Activated T-helper 2 cell treated with anti-CD3 and anti-CD28 coated beads, Interferon-gamma antibody, Interleukin-2, Interleukin-4, amounts not matched to agents 10 μg/mL and 5 μg/mL and 100 μg/mL, durations not matched to agents 14 hours and 24 hours and 36 hours (primary cell): ENCODE measurements at places on chromosomes 7 and 10. TPM values are rescaled to one million over a fixed set of nuclear protein-coding genes. Genes with fewer than 3 reads are reported as not detected.

Gene CNPY1
- total RNA-seq: not detected in 2 replicates

Gene VPS41
- 59.9 and 63.6 TPM in 2 replicates for total RNA-seq

Gene ITGB8
- total RNA-seq: 0.05 TPM in 1 of 2 replicates, not detected in the other

Gene OPALIN
- not detected in 2 replicates for total RNA-seq

Gene GARIN1A
- total RNA-seq: 0.32 and 0.48 TPM in 2 replicates

Gene GDF2
- not detected in 2 replicates for total RNA-seq

Gene SKIDA1
- total RNA-seq: 0.11 TPM in 2 replicates

Gene INHBA
- total RNA-seq: 0.97 and 1.0 TPM in 2 replicates

Gene NODAL
- not detected in 2 replicates for total RNA-seq

Gene ANXA8
- total RNA-seq: 7.0 and 7.5 TPM in 2 replicates

Gene CHRM2
- total RNA-seq: not detected in 2 replicates

Gene NUDT13
- 0.76 and 1.0 TPM in 2 replicates for total RNA-seq

Gene NANOS1
- total RNA-seq: 0.62 and 0.90 TPM in 2 replicates

Gene TMEM196
- total RNA-seq: not detected in 2 replicates

DNA sequence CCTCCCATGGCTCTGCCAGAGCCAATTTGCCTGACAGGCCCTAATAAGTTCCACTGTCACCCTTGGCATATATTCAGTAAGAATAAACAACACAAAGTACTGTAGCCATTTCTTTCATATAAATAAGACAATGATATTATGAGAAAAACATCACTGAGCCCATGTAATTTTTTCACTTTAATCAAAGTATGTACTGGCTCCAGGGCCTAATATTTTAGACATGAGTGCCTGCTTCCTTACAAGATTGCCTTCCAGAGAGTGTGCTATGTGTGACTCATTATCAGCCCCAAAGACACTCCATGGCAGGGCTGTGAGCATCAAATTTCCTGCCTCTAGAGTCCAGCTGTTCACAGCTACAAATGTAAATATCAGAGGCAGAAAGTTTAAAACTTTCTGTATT lies 297.6 kb downstream of the LHFPL3 start:
- no peaks in the 10 kb centered on the region for H3K4me1 ChIP-seq
- no peak for DNase-seq
- H3K4me3 ChIP-seq: no peak overlapping the region
- H3K36me3 ChIP-seq: no peaks in the 10 kb centered on the region
- H3K27me3 ChIP-seq: no peaks in the 10 kb centered on the region
- H3K27ac ChIP-seq: no peak overlapping the region

DNA sequence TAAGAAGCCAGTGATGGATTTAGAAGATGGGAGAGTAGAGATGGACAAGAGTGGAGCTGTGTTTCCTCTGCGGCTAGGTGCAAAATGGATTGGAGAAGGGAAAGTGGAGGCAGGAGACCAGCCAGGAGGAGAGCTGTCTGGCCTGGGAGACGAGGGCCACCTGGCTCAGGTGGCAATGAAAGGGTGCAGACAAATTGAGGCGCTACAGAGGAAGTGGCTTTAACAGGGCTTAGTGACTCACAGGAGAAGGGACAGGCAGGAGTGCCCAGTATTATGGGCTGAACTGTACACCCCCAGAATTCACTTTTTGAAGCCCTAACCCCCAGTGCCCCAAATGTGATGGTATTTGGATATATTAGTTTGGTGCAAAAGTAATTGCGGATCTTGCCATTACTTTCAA lies 65.6 kb upstream of the DUSP5 start:
- no peaks in the 10 kb centered on the region for H3K27me3 ChIP-seq
- DNase-seq: no peak
- no peaks in the 10 kb centered on the region for H3K36me3 ChIP-seq
- H3K4me3 ChIP-seq: no peak overlapping the region

- peaks cover 4% of the 10 kb centered on the region for H3K27me3 ChIP-seq
- DNase-seq: no peak
- no peaks in the 10 kb centered on the region for H3K36me3 ChIP-seq
- H3K27ac ChIP-seq: no peak overlapping the region
These were observed 190.6 kb downstream of the TMEM178B start for GRCh38 chr7:141264511-141264910.

DNA sequence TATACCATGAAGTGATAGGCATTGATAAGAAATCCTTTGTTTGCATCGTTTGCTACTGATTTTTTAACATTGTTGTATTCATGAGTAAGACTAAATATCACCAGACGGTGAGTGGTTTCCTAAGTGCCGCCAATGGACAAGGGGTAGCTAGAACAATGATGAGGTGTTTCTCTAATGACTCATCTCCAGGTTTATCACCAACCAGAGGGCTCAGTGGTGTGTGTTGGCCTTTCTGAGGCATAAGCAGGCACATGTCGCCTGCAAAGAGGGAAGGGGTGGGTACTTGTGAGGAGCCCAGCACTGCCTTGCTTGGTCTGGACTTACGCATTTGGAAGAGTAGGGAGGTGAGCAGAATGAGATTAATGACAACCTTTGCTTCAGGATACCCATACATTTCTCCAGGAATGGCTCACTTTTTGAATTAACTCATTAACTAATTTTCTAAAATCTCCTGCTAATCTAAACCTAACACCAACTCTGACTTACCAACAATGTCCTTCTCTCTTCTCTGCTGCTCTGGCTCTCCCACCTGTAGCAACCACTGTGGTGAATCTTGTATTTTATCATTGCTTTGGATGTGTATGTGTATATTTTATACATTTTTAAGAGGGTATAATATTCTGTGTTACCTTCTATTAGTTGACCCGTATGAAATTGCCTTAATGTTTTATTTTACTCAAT lies 722.6 kb downstream of the GRID1 start:
- H3K27ac ChIP-seq: no peak overlapping the region
- H3K36me3 ChIP-seq: no peaks in the 10 kb centered on the region
- H3K4me1 ChIP-seq: no peaks in the 10 kb centered on the region
- no peak overlapping the region for H3K4me3 ChIP-seq
- H3K27me3 ChIP-seq: no peaks in the 10 kb centered on the region

DNA sequence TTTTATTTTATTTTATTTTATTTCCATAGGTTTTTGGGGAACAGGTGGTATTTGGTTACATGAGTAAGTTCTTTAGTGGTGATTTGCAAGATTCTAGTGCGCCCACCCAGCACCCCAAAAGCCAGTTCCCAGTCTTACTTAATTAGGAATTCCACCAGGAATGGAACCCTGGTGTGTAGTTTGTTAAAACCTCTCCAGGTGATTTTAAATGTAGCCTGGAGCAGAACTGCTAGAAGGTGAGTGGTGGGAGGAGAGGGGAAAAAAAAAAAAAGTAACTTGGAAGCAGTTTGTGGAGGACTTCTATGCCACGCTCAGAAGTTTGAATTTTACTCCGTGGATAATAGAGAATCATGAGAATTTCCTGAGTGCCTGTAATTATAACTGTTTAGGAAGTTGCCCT lies 5.5 kb upstream of the TEX47 start:
- H3K27ac ChIP-seq: no peak overlapping the region
- DNase-seq: no peak
- no peaks in the 10 kb centered on the region for H3K4me1 ChIP-seq

DNA sequence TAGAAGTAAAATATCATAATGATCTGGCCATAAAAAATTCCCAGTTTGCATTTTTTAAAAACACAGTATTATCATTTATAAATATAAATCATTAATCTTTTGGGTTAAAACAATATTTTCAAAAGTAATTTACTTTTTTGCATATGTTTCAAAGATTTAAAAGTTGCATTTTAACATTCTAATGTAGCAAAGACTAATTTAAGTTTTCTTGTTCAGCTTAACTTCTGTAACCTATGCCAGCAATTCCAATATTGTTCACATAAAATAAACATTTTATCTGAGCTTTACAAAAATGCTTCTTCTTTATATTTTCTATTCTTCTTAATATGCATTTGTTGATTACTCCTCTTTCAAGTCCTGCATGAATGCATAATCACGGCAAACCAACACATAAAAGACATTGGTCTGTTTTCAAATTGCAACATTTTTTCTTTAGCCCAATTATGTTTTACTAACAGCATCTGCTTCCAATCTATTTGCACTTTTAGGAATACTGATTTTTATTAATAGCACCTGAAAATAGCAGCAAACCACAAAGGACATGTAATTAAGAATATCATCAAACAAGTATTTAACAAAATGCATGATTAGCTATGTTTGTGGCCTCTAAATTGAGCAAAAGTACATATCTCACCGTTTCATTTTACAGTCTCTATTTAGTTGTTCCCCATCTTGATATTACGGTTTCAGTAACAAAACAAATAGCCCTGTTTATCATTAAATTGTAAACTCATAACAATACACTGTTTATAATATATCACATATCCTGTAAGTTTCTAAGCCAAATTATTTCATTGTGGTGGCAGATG lies 286.9 kb upstream of the NFE2L3 start:
- no peak overlapping the region for H3K27ac ChIP-seq
- H3K27me3 ChIP-seq: peaks cover 68% of the 10 kb centered on the region
- peaks cover 30% of the 10 kb centered on the region for H3K4me1 ChIP-seq
- H3K36me3 ChIP-seq: peaks cover 2% of the 10 kb centered on the region
- no peak for DNase-seq

GRCh38 chr7:116431787-116432526 lies 67.6 kb upstream of the CAV2 start:
- DNase-seq: no peak
- no peaks in the 10 kb centered on the region for H3K27me3 ChIP-seq
- no peak overlapping the region for H3K27ac ChIP-seq

DNA sequence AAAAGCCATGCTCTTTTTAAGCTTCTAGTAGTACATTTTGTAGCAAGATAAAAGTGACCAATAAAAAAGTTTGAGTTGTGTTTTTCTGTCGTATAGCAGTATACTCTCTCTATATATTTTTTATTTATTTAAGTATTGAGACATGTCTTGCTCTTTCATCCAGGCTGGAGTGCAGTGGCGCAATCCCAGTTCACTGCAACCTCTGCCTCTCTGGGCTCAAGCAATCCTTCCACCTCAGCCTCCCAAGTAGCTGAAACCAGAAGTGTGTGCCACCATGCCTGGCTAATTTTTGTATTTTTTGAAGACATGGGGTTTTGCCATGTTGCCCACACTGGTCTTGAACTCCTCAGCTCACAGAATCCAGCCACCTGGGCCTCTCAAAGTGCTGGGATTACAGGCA lies 2.8 kb downstream of the SUGCT start:
- H3K4me1 ChIP-seq: peaks cover 8% of the 10 kb centered on the region
- H3K27ac ChIP-seq: no peak overlapping the region
- H3K4me3 ChIP-seq: no peak overlapping the region
- peaks cover 3% of the 10 kb centered on the region for H3K36me3 ChIP-seq

GRCh38 chr7:45882465-45882810 lies 5.8 kb upstream of the IGFBP1 start:
- DNase-seq: no peak
- no peak overlapping the region for H3K4me3 ChIP-seq
- H3K36me3 ChIP-seq: no peaks in the 10 kb centered on the region
- H3K27ac ChIP-seq: no peak overlapping the region

- no peak overlapping the region for H3K4me3 ChIP-seq
- H3K36me3 ChIP-seq: peaks cover 94% of the 10 kb centered on the region
- H3K27ac ChIP-seq: no peak overlapping the region
- DNase-seq: no peak
- H3K4me1 ChIP-seq: peaks cover 46% of the 10 kb centered on the region
These were observed 5.7 kb downstream of the PPIF start for GRCh38 chr10:79353000-79353406.

GRCh38 chr10:62130948-62131347 lies 137.7 kb downstream of the RTKN2 start:
- DNase-seq: no peak
- H3K27me3 ChIP-seq: no peaks in the 10 kb centered on the region
- H3K4me1 ChIP-seq: peaks cover 13% of the 10 kb centered on the region
- H3K36me3 ChIP-seq: peaks cover 22% of the 10 kb centered on the region
- H3K4me3 ChIP-seq: no peak overlapping the region
- H3K27ac ChIP-seq: no peak overlapping the region

DNA sequence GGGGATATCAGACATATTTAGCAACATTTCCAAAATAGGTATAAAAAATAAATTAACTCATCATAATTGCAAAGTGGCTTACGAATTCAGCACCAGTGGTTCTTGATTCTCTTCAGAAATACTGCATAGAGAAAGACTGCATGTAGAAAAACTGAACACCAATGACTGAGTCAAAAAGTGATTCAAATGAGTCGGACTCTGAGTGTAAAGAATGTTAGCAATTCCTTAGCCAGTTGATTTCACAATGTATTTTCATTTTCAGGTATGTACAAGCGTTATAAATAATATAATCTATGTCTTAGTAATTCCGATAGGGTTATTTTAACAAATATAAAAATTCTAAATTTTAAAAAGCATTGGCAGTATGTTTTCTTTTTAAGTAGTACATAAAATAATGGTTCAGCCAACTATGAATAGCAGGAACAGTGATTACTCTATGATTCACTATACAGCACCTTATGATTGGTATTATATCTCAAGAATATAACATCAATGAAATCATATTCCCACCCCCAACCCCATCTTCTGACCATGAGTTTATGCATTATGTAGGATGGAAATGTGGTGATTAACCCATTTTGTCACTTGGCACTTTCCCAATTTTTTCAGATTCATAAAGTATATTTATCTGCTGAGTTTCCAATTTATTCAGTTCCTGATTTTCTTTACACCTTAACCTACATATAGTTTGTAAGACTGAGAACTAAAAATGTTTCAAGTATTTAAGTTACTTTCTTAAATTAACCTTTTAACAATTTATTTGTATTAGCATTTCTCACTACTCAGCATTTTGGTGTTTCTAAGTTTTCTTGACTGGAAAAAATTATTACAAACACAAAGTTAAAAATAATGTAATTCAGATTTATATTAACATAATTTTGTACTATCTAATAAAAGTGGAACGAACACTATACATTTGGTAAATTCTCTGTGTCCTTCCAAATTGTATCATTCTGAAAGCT lies 33.9 kb downstream of the DNAJC1 start:
- peaks cover 2% of the 10 kb centered on the region for H3K36me3 ChIP-seq
- H3K4me1 ChIP-seq: peaks cover 3% of the 10 kb centered on the region
- DNase-seq: no peak
- H3K27ac ChIP-seq: no peak overlapping the region
- no peaks in the 10 kb centered on the region for H3K27me3 ChIP-seq

GRCh38 chr10:16966991-16967865 lies 150.0 kb upstream of the RSU1 start:
- H3K4me3 ChIP-seq: no peak overlapping the region
- H3K27me3 ChIP-seq: peaks cover 29% of the 10 kb centered on the region
- peaks cover 12% of the 10 kb centered on the region for H3K4me1 ChIP-seq
- no peaks in the 10 kb centered on the region for H3K36me3 ChIP-seq

- H3K36me3 ChIP-seq: no peaks in the 10 kb centered on the region
- H3K4me3 ChIP-seq: no peak overlapping the region
- DNase-seq: no peak
- H3K27ac ChIP-seq: no peak overlapping the region
- H3K27me3 ChIP-seq: peaks cover 28% of the 10 kb centered on the region
These were observed 2.7 kb upstream of the PRXL2A start for GRCh38 chr10:80405626-80406025.
